ENCODE measurements at places on chromosomes 5 and 9.

GRCh38 chr9:96859461-96860198 lies 5.3 kb upstream of the ZNF782 start:
- no peak for DNase-seq

GRCh38 chr5:162474239-162474638 lies 406.7 kb downstream of the GABRG2 start:
- peak; percentile 38 for DNase-seq

- DNase-seq = no peak
Observed at GRCh38 chr5:11903614-11904264, 507 bp downstream of the CTNND2 start.

DNA sequence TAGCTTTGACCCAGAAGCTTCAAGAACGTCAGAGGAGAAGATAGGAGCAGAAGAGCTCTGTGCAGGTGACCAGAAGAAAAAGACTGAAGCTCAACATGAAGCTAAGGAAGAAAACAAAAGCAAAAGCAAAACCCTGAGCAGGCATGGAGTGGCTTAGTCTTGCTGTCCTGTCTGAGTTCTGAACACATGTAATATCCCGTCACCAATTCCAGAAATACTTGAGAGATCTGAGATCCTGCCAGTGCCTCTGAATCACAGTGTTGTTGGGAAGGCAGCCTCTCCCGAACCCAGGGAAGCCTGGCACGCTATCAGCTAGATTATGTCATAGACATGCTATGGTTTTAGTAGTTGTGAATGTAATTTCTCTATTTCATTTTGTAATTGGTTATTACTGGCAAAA lies 235.7 kb downstream of the ICE1 start:
- peak; percentile 85 for DNase-seq

DNA sequence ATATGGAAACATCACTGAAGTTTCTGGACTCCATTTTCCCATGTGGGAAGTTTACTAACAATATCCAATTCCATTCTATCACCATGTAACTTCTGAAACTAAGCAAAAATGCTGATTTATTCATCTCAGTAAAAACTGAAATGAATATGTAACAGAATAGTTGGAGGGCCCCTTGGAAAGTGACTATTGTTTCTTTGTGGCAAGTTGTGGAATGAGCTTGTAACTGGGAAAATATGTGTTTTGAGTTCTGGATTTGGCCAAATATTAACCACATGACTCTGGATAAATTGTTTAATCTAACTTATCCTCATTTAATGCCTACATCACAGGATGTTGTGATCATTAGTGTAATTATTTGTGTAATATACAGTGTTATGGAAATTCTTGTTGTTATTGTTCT lies 619.3 kb downstream of the TLE4 start:
- DNase-seq = no peak

- DNase-seq = no peak
Observed at GRCh38 chr5:2887481-2888348, 136.2 kb upstream of the IRX2 start.

GRCh38 chr9:85392260-85392659 lies 349.5 kb downstream of the AGTPBP1 start:
- DNase-seq = no peak

DNA sequence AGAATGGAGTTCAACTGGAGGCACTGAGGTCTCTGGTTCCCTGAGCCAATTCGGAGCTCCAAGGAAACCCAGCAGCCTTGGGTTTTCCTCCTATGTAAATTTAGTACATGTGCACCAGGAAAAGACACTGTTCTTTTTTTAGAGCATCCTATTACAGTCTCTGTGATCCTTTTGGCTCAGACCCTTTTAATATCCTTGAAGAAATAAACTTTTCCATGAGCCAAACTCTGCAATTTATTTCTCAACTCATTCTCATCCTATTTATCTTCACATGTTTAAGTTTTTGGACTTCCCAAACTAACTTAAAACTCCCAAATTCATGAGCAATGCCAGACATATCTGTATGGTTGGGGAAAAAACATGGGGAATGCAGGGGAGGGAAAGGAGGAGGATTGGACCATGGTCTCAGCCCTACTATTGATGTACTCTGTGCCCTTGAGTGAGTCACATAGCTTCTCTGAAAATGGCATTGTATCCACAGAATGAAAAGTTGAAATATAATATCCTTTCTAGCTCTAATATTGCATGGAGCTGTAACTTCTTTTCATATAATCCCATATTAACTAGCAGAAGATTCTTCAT lies 76.6 kb downstream of the PAPPA start:
- no peak for DNase-seq

DNA sequence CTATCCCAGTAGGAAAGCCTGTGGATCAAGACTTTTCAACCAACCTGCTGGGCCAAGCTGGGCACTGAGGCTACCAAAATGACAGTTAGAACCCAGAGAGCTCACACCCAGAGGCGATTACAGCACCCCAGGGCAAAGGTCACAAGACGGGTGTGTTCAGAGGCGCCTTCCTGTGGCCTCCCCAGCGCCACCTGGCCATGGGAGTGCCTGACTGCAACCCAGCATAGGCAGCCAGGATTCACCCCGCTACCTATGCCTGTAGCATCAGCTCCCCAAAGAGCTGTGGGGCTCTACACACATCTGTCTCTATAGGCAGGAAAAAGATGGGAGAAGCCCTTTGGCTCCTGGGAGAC lies 33.5 kb downstream of the PDGFRB start:
- peak; percentile 33 for DNase-seq

- no peak for DNase-seq
Observed at GRCh38 chr5:171858303-171858702, 72.7 kb downstream of the SMIM23 start.

DNA sequence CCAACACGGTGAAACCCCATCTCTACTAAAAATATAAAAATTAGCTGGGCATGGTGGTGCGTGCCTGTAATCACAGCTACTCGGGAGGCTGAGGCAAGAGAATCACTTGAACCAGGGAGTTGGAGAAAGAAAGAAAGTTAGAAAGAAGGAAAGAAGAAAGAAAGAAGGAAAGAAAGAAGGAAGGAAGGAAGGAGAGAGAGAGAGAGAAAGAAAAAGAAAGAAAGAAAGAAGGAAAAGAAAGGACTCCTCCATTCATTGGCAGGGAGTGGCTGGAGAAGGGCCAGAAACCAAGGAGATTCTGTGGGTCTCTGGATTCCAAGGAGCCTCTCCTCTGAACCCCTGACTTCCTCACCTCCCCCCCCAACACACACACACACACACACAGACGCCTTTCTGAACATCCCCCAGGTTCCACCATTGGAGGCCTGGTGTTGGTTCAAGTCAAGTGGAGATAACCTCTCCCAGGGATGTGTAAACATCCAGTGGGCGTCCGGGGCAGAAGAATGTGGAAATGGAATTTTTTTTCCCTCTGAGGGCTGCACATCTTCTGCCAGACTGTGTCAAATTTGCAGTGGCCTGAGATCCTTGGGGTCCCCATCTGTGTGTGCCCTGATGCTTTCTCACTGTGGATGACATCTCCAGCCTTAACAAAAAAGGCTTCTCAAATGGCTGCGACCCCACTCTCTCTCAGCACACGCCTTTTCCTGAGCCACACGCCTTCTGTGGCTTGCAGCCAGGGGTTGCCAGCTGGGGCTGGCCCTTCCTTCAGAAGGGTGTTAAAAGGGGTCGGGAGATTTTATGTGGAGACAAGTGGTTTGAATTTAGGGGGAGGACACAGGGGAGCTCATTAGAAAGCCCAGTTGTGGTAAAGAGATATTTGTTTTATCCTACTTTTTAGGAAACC lies 109.3 kb upstream of the HAND1 start:
- no peak for DNase-seq

DNA sequence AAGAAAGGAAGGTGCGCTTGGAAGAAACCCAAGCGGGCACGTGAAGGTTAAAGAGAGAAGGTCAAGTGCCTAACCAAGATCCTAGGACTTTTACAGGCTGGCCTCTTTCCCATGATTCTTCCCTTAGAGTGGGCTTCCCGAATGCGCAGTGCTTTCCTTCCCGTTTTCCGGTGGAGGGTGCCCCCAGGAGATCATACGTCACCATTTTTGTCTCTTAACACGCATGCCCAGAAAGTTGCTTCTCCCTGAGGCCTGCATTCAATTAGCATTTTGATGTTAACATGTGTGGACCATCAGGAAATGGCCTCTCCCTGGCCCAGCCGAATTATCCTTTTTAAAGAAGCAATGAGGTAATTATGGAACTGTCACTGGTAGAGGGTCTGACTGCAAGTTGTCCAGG lies 1.9 kb upstream of the RUSC2 start:
- no peak for DNase-seq

- no peak for DNase-seq
Observed at GRCh38 chr9:109802491-109802890, 22.5 kb downstream of the PALM2AKAP2 start.

GRCh38 chr5:72845889-72846288 lies 29.4 kb downstream of the TNPO1 start:
- DNase-seq = no peak

- DNase-seq = no peak
Observed at GRCh38 chr5:17267106-17267505, 49.7 kb downstream of the BASP1 start.

GRCh38 chr5:120055858-120056257 lies 408.2 kb upstream of the PRR16 start:
- peak; percentile 25 for DNase-seq

GRCh38 chr9:72401396-72401795 lies 36.4 kb upstream of the ZFAND5 start:
- DNase-seq = no peak

GRCh38 chr5:116455061-116455460 lies 119.6 kb downstream of the SEMA6A start:
- peak; percentile 82 for DNase-seq

- no peak for DNase-seq
Observed at GRCh38 chr9:116724123-116724522, 37.0 kb downstream of the TRIM32 start.

- no peak for DNase-seq
Observed at GRCh38 chr5:128257076-128257475, 173.5 kb downstream of the SLC12A2 start.

DNA sequence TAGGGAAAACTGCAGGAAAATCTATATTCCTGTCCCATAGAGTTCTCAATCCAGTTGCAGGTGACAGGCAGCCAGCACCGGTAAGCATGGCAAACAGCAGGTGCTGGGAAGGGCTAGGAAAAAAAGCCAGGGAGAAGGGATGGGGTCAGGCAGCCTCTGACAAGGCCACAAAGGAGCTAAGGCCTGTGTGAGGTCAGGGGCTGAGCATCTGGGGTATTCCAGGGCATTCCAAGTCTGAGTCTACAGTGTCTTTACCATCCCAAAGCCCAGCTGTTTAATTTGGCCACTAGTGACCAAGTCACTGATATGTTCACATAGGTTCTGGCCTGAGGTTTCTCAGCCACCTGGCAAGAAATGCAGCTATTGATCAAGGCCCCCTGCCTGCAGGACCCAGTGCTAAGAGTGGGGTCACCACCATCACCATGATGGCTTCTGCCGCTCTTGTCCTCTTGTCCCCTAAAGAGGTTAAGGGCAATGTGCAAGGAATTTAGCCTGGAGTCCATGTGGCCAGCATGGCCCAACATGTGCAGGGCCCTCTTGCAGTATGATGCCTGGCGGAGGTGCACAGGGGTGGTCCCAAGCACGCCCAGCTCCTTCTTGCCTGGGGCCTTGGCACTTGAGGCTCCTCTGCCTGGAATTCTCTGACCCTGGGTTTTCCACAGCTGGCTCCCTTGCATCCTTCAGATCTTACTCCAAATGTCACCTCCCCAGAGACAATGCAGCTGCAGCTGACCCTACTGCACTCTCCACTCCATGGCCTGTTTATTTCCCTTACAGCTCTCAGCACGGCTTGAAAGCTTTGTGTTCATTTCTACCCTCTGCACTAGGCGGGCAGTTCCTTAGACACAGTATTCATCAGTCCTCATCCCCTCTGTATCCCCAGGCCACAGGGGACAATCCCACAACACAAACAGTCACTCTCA lies 213.1 kb downstream of the MSX2 start:
- DNase-seq = no peak

DNA sequence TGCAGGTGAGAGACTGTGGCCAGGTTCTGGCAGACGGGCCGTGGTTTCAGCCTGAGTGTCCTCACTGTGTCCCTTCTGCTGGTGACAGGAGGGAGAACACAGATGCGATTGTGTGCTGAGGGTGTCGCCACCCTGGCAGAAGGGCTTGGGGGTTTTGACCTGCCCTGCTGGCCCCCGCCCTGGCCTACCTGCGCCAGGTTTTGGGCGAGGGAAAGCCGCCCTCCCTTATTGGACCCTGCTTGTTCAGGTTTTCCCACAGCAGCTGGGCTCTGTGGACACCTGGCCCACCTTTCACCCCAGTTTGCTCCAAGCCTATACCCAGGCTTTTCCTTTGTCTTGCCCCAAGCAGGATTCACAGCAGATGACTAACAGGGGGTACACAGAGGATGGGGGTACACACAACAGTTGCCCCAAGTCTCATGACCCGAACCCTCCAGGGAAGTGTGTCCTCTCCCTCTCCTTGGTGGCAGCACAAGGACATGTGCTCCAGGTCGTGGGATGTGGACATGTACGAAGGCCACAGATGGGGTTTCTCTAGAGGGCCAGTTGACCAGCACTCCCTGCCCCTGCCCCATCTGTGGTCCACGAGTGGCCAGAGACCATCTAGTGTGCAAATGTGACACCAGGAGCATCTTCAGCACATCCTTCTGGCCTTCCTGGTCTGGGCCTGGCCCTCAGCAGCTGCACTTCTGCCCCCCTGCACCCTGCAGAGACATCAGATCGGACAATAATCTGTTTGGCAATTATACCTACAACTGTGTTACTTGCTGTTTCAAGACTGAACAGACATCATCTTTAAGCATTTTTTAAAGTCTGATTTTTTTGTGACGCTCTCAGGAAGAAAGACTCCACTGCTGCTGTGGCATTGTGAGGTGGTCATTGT lies 265.8 kb upstream of the IRX4 start:
- no peak for DNase-seq

DNA sequence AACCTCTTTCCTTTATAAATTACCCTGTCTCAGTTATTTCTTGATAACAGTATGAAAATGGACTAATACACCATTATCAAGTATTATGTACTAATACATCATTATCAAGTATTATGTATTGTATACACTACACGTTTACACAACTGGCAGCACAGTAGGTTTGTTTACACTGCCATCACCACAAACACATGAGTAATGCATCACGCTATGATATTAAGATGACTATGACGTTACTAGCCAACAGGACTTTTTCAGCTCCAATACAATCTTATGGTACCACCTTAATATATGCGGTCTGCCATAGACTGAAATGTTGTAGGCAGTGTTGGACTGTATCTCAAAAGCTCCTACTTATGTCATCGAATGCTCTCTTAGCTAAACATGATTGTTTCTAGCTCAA lies 28.2 kb downstream of the PRELID2 start:
- no peak for DNase-seq

- no peak for DNase-seq
Observed at GRCh38 chr5:155914766-155915165, 412.2 kb upstream of the SGCD start.

Measured in ACHN (cell line).